ENCODE measurements at places on chromosomes 3 and 15.

GRCh38 chr15:50953302-50953701 lies 44.8 kb downstream of the AP4E1 start:
- peak; percentile 8 for DNase-seq

- no peak for DNase-seq
Measured at GRCh38 chr15:81407718-81408117, 33.7 kb upstream of the TMC3 start.

- DNase-seq, result no peak
Measured at GRCh38 chr15:66130496-66131034, 123.0 kb downstream of the MEGF11 start.

DNA sequence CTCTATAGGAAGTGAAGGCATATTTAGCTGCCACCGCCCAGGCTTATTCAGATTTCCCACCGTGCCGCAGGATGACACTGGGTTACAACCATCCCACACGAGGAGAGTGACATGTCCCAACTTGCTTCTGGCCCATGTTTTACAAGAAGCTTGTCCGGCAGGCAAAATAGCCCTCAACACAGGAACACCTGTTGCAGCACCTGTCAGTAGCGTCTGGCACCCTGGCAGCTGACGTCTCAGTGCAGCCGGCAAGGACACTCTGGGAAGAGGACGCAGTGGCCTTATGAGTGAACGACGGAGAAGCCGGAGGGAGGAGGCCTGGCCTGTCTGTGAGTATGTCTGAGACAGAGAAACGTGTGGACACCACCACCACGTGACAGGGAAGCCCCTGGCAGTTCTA lies 32.1 kb downstream of the FAM174B start:
- DNase-seq, result no peak
